ENCODE measurements at places on chromosomes 11 and 22.
A peak's percentile ranks its signal among the peaks of the same experiment; 100 is the strongest.

DNA sequence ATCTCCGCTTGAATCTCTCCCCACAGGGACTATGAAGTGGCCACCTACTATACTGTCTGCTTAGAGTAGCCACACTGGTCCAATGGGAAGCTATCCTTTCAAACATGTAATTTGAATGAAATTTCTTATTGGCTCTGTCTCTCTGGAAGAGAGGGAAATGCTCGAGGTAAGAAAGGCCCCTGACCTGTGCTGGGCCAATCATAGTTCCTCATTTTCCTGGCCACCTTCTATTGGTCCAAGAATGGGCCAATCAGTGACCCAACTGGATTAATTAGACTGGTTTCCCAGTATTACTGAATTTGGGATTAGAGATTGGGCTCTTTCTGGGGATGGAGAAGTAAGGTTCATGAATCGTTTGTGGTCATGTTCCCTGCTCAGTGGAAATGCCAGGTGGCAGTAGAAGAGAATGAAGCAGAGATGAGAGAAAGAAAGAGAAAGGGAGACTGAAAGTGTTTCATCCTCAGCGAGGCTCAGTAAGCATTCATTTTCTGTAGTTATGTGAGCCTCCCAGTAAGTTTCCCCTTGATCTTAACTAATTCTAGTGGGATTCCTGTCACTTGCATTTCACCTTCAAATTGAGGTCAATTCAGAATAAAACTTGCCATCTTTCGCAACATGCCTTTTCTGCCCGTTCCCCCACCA is 8.4 kb upstream of the MMP20 start:
- DNase-seq = no peak

DNA sequence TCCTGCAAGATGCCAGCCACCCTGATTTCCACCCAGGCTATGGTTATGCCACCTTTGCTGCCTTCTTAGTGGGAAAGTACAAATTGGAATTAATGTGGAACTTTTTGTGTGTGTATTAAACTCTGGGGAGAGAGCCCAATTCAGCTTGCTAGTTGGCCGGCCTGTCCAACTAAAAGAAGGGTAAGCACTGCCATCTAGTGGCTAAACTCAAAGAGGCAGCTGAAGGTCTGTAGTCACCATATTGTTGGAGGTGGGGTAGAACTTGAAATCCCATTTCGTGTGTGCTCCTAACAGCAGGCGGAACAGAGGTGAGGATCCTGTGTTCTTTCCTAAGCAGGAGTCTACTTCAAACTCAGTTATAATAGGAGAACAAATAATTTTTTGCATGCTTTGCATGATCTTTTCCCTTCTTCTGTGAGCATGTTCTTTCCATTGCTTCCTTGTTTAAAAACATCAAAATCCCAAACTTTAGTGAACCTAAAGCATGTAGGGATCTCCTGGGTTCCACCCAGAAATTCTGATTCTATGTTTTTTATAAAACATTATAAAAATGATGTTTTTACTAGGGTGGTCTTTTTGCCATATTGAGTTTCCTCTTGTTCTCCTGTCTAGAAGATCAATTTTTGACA is 138.8 kb upstream of the SORL1-AS1 start:
- DNase-seq = peak; percentile 89

- peak; percentile 14 for DNase-seq
Measured at GRCh38 chr11:94741022-94741679, 27.0 kb upstream of the AMOTL1 start.

- no peak for DNase-seq
Measured at GRCh38 chr11:2210366-2211112, 38.9 kb upstream of the TH start.

DNA sequence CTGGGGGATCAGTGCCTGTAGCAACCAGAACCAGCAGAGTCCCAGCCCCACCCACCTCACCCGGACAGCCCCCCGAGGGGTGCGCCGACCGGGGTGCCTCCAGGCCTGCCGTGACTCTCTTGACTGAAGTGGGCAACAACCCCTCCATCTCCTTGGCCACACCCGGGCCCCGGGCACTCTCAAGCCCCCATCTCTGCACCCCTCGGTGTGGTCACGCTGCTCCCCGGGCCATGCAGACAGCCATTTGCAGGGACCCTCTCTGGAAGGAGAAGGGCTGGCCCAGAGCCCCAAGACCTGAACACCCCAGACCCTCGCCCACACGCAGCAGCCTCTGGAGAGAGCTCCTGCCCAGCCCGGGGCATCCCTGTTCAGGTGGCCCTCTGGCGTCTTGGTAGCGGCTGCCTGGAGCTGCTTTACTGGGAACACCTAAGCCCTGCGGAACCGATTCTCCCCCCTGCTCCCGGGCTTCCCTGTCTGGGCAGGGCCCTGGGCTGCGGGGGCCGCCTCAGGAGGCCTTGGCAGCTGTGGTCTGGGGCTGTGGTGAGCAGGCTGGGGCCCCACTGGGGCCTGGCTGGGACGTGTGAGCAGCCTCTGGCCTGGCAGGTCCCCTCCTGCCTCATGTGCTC is 84.9 kb downstream of the WNT7B start:
- no peak for DNase-seq

DNA sequence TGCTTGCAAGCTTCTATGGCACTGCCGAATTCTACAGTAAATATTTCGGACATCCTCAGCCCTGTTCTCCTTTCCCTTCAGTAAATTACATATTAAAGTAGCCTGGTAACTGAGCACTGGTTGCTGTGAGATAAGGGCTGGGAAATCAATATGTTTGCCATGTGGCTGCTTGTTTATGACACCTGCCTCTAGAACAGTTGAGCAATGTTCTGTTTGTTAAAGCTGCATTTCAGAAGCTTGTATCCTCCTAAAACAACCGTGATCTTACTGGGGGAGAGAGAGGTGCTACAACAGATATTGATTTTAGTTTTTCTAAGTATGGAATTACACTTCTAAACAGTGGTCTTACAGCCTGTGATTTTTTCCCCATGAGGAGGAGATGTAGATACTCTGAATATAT is 39.4 kb downstream of the ZBTB16 start:
- no peak for DNase-seq

GRCh38 chr22:43066844-43067385 is 22.3 kb downstream of the TTLL1 start:
- no peak for DNase-seq

- no peak for DNase-seq
Measured at GRCh38 chr22:29517215-29517908, 36.2 kb downstream of the THOC5 start.

GRCh38 chr22:38049812-38050619 is 7.2 kb upstream of the PICK1 start:
- DNase-seq = no peak

DNA sequence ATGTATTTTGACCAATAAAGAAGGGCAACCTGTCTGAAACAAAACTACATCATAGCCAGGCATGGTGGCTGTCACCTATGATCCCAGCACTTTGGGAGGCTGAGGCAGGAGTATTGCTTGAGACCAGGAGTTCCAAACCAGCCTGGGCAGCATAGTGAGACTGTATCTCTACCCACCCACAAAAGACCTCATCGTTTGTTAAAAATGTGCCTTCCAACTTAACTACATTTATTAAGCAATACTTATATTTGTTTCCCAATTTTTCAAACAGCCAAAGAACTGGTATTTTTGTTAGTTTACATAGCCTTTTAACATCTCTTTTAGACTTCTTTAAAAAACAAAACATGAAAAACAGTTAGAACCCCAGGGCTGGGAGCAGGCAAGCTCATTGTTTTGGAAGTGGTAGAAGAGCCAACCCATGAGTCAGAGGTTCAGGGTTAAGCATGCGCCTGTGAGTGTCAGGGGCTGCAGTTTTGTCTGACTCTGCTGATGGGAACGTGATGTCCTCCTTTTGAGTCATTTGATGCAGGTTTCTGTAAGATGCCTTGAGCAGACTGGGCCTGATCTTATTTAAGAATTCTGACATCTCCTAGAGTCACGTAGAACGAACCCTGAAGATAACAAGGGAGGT is 53.9 kb upstream of the CRTAM start:
- DNase-seq = no peak

DNA sequence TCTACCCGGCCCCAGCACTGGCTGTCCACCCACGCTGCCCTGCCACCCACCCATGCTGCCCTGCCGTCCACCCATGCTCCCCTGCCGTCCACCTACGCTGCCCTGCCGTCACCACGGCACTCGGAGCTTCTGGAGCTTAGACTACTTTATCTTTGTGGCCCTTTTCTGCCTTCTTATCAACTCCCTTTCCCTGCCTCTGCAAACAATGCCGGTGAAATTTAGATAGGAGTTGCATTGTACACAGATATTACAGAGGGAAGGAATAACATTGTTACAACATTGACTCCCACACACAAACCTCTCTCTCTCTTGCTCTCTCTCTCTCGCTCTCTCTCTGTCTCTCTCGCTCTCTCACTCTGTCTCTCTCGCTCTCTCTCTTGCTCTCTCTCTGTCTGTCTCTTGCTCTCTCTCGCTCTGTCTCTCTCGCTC is 33.7 kb upstream of the BRSK2 start:
- no peak for DNase-seq

DNA sequence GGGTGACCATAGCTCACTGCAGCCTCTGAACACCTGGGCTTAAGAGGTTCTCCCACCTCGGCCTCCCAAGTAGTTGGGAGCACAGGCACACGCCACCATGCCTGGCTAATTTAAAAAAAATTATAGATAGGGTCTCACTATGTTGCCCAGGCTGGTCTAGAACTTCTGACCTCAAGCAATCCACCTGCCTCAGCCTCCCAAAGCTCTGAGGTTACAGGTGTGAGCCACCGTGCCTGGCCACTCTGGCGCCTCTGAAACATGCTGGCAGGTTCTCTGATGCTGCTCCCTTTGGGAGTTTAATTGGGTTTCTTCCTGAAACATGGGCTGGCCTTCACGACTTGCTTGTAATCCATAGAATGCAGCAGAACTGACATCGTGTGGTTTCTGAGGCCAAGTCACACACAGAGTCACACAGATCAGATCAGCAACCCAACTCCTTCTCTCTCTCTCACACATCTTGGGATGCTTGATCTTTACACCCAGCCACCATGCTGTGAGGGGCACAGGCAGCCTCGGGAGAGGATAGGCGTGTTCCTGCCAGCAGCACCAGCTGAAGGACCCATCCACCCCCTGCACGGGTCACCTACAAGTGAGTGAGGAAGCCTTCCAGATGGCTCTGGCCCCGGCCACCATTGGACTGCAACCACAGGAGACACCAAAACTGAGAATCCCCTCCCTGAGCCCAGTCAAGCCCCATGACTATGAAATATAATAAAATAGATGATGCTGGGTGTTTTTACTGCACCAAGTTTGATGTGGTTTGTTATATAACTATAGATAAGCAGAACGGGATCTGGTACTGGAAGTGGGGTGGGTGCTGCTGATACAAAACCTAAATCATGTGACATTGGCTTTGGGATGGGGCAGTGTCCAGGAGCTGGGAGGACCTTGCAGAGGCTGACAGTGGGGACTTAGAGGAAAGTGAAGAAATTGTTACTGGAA is 3.1 kb upstream of the GSC2 start:
- DNase-seq = no peak

- DNase-seq = no peak
Measured at GRCh38 chr11:45212566-45213315, 66.3 kb downstream of the PRDM11 start.

DNA sequence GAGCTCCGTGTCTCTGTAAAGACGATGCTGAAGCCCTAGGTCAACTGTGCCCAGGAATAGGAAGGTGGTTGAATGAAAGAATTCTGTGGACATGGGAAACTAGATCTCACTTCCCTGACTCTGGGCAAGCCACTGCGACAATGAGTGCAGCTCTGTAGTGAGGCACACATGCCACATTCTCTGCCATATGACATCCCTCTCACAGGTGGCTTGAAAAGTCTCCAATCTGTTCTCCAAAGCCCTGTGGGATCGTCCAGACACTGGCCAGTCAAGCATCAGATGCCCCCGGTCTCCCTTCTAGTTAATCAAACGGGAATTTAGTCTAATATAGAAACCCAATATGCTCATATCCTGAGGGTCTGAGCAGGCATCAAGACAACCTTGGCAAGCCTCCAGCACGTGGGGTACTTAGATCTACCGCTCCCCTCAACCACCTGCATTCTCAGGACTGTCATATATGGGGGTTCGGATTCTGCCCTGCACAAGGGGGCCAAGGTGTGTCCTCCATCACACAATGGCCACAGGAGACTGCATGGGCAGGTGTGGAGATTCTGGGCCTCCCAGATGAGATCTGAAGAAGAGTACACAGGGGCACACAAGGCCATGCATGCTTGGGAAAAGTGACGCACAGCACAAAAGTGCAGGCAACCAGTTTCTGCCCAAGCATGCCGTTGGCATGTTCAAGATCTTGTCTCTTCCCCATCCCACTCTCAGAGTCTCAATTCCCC is 11.9 kb downstream of the DKK3 start:
- DNase-seq = no peak

- DNase-seq = no peak
Measured at GRCh38 chr22:43301866-43302265, 41.3 kb downstream of the SCUBE1 start.

DNA sequence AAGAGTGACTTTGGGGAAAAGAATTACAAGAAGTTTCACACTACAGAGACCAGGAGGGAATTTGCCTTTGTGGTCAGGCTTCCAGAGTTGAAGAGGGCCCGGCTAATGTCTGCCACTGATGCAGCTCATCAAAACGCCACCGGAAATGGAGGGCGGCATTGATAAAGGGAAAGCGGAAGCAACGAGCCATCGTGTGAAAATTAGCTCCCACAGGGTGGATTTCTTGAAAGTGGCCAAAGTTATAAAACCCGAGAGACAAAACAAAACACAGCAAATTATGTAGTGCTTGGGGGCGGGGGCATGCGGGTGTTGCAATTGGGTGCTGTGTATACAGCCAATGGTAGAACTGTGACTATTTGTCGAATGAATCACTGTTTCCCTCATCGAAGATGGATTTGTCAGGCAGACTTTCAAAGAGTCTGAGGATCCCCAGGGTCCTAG is 113.0 kb downstream of the ADAMTS15 start:
- DNase-seq = no peak

DNA sequence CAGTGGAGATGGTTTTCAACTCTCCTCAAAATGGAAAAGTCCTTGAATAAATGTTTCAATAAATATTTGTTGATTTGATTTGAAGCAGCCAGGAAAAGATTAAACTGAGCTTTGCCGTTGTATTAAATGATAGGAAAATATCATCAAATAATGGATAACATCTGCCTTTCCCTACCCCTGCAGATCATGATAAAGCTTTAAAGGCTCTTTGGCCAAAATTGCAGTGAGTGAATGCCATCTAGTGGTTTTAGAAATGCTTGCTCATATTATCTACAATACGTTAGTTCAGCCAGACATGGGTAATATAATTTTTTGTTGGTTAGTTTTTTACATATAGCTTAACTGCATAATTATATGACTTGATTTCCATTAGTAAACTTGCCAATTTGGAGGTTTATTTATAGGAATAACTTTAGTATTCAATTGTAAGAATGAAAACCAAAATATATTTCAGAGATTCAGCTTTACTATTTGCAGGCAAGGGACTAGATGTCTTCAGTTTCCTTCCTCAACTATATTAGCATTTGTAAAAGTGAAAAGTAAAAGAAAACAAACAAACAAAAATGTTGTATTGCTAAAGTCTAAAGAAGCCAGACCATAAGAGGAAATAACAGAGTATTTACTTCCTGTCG is 159.2 kb downstream of the MSANTD4 start:
- DNase-seq = peak; percentile 60

DNA sequence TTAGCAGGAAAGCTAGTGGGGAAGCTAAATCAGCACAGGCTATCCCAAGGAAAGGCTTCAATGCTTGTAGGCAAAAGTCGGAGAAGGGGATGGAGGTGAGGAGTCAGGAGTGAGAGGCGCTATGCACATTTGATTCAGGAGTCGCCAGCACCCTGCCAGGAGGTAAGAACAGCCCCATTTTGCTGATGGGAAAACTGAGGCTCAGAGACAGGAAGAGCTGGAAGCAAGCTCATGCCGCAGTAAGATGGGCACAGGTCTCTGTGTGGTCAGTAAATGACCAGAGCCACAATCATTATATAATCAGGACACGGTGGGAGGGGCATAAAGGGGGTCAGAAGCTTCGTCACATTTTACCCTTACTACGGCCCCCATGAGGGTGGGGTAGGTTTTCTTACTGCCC is 504.4 kb downstream of the MN1 start:
- DNase-seq = no peak
